ENCODE measurements at places on chromosomes 7 and 10. TPM values are rescaled to one million over a fixed set of nuclear protein-coding genes. Genes with fewer than 3 reads are reported as not detected.

DNA sequence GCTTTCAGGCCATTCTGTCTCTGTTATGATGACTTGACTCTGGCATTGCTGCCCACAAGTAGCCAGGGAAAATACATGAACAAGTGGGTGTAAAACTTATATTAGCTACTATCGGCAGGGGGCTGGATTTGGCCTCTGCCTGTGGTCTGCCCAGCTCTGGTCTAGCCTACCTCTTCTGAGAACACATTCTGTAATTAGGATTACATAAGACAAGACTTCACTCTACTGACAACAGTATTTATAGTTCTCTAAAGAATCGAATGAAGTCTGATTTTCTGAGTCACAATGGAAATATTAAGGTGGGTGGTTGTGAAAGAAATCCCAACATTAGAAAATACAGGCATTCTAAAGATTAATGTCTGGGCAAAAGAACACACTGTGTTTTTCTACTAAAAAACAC, 55.5 kb downstream of the DLD start:
- peaks cover 95% of the 10 kb centered on the region for H3K36me3 ChIP-seq
- H3K4me1 ChIP-seq = peaks cover 35% of the 10 kb centered on the region
- no peak overlapping the region for H3K4me3 ChIP-seq

DNA sequence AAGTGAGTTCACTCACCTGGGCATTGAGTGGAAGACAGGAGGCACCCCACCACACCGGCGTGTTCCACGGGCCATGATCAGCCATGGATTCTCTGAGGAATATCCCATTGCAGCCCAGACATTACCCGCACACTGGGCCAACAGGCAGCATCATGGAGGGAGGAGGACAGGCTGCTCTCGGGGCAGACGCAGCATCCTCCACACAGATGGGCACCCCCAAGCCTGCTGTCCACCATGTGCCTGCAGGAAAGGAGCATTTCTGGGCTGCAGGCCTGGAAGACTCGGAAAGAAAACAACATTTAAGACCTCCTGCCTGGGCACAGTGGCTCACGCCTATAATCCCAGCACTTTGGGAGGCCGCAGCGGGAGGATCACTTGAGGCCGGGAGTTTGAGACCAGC, 71.0 kb upstream of the SH2B2 start:
- no peaks in the 10 kb centered on the region for H3K27me3 ChIP-seq
- H3K4me1 ChIP-seq = peaks cover 8% of the 10 kb centered on the region
- no peak overlapping the region for H3K4me3 ChIP-seq
- peaks cover 13% of the 10 kb centered on the region for H3K36me3 ChIP-seq
- H3K27ac ChIP-seq = no peak overlapping the region

DNA sequence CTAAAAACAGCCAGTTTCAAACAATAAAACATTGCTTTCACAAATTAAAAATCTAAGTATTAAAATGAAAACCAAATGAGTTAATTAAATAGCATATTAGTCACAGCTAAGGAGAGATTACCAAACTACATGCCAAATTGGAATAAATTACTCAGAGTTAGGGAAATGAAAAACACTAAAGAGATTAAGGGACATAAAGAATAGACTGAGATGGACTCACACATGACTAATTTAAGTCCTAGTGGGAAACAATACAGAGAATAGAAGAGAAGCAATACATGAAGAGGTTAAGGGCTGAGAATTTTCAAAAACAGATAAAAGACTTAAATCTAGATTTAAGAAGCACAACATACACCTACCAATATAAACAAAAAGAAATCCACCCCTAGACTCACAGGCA, 110.6 kb downstream of the ZFAND4 start:
- no peak for DNase-seq
- H3K27ac ChIP-seq = no peak overlapping the region
- no peaks in the 10 kb centered on the region for H3K4me1 ChIP-seq
- no peaks in the 10 kb centered on the region for H3K36me3 ChIP-seq

The NRAP gene
- not detected for total RNA-seq

DNA sequence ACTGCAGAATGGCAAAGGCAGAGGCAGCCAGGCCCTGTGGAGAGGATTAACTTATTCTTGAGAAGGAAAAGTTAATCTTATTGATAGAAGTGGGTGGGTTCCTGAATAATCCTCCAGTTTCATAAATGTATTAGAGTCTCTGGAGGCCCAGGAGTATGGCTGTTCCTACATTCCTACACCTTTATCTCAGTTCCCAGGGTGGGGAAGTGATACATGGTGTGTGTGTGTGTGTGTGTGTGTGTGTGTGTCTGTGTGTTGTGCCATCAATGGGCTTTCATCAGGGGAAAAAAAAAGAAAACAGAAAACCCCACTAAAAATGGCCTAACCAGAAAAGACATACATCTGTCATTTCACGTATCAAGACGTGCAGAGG, 22.0 kb upstream of the GSDME start:
- H3K36me3 ChIP-seq = no peaks in the 10 kb centered on the region
- DNase-seq = no peak
- H3K27ac ChIP-seq = no peak overlapping the region
- H3K27me3 ChIP-seq = no peaks in the 10 kb centered on the region
- 0 out of 2 replicates have a peak, but pooled peaks cover 6% of the 10 kb centered on the region for H3K4me1 ChIP-seq
- no peak overlapping the region for H3K4me3 ChIP-seq

- H3K36me3 ChIP-seq = no peaks in the 10 kb centered on the region
- no peaks in the 10 kb centered on the region for H3K4me1 ChIP-seq
- H3K27ac ChIP-seq = no peak overlapping the region
- H3K4me3 ChIP-seq = no peak overlapping the region
- H3K27me3 ChIP-seq = peaks cover 5% of the 10 kb centered on the region
Observed at GRCh38 chr7:31082447-31082846, 30.3 kb downstream of the ADCYAP1R1 start.

DNA sequence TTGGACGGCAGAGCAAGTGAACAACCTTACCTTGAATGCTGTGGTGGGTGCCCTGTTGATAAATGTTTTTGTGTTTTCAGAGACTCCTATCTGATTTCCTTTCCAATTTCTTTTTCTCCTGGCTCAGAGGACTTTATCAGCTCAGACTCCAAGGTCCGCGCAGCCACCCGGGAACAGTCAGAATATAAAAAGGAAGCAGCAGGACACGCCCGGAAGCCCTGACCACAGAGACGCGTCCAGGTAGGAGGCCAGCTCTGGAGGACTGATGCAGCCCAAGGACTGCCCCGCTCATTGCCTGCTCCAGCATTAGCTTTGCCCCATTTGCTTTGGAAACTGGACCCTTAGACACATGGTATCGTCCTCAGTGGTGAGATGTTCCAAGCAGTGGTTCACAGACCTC, 61.3 kb downstream of the TACC2 start:
- DNase-seq = no peak
- no peaks in the 10 kb centered on the region for H3K36me3 ChIP-seq
- no peaks in the 10 kb centered on the region for H3K27me3 ChIP-seq
- no peak overlapping the region for H3K4me3 ChIP-seq
- H3K4me1 ChIP-seq = peaks cover 16% of the 10 kb centered on the region
- H3K27ac ChIP-seq = no peak overlapping the region

The KLF14 gene
- not detected for total RNA-seq

The NKX2-3 gene
- not detected for total RNA-seq

GRCh38 chr7:25781704-25782103, 370.3 kb upstream of the NFE2L3 start:
- H3K36me3 ChIP-seq = no peaks in the 10 kb centered on the region
- DNase-seq = no peak
- H3K4me1 ChIP-seq = peaks cover 16% of the 10 kb centered on the region
- H3K4me3 ChIP-seq = no peak overlapping the region
- H3K27ac ChIP-seq = no peak overlapping the region

DNA sequence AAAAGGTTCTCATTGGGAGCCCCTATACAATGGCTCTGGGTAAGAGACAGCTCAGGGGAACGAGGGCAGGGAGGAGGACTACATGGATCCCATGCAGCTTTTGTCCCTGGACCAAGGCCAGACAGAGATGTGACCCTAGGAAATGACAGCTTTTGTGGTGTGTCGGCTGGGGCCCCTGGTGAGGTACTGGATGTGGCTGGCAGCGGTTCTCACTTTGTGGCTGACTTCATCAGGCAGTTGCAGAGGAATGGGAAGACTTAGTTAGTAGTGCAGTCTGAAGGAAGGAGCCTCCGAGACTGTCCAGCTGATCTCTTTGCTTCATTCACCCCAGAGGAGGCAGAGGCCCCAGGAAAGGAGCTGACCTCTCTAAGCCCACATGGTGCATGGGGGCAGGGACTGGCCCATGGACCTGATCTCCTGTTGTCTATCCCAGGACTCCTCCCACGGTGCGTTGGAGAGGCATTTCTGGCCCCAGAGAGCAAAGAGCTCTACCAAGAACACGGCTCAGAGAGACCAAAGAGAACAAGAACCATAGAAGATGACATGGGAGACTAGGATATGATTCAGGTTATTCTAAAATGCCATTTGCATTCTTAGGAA, 202.9 kb downstream of the RPS24 start:
- H3K4me1 ChIP-seq = no peaks in the 10 kb centered on the region
- H3K4me3 ChIP-seq = no peak overlapping the region
- no peaks in the 10 kb centered on the region for H3K36me3 ChIP-seq
- no peak for DNase-seq
- H3K27me3 ChIP-seq = no peaks in the 10 kb centered on the region

GRCh38 chr7:85030893-85031292, 156.0 kb downstream of the SEMA3D start:
- H3K4me1 ChIP-seq = no peaks in the 10 kb centered on the region
- H3K27ac ChIP-seq = no peak overlapping the region
- DNase-seq = no peak
- no peaks in the 10 kb centered on the region for H3K36me3 ChIP-seq
- no peak overlapping the region for H3K4me3 ChIP-seq
- no peaks in the 10 kb centered on the region for H3K27me3 ChIP-seq

DNA sequence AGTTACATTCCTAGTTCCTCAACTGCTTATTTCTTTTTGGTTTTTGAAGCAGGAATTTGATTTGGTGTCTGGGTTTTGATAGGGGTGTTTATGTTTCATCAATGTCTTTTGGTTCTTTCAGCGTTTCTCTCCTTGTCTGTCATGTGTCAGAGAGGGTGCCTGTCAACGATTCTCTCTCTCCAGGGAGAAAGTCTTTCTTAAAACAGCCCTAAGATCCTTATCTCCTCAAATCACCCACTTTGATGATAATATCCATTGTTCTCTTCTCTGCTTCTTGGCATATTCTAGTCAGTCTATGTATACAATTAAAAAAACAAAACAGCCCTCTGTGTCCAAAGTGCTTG, 77.2 kb downstream of the TCF7L2 start:
- DNase-seq = no peak
- H3K4me1 ChIP-seq = peaks cover 58% of the 10 kb centered on the region
- H3K4me3 ChIP-seq = no peak overlapping the region
- H3K36me3 ChIP-seq = peaks cover 6% of the 10 kb centered on the region

DNA sequence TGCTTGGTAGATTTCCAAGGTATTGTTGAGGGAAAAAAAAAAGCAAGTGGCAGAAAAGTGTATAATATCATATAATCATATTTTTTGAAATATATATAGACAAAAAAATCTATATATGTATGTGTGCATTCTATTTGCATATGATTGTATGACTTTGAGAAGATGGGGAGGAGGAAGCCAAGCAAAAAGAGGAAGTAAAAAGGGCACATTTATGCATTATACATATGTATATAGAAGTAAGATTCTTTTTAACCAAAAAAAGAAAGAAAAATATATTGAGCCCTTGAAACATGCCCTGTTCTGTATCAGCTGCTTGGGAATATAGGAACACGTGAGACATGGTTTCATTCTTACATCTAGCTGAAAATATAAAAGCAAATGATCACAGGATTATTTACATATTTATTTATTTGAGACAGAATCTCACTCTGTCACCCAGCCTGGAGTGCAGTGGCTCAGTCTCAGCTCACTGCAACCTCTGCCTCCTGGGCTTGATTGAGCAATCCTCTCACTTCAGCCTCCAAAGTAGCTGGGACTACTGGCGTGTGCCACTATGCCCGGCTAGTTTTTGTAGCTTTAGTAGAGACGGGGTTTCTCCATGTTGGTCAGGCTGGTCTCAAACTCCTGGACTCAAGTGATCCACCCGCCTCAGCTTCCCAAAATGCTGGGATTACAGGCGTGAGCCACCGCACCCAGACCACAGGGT, 18.0 kb upstream of the SLF2 start:
- H3K4me1 ChIP-seq = peaks cover 34% of the 10 kb centered on the region
- H3K27ac ChIP-seq = no peak overlapping the region
- H3K36me3 ChIP-seq = no peaks in the 10 kb centered on the region
- no peaks in the 10 kb centered on the region for H3K27me3 ChIP-seq
- H3K4me3 ChIP-seq = no peak overlapping the region

The C10orf71 gene
- not detected for total RNA-seq

The CCDC3 gene
- 21.3 TPM for total RNA-seq

All from SJSA1 (cell line).